ENCODE measurements at places on chromosomes 1 and 21.

- no peak for DNase-seq
These were observed 167.2 kb upstream of the KLHDC7A start for GRCh38 chr1:18313523-18313922.

DNA sequence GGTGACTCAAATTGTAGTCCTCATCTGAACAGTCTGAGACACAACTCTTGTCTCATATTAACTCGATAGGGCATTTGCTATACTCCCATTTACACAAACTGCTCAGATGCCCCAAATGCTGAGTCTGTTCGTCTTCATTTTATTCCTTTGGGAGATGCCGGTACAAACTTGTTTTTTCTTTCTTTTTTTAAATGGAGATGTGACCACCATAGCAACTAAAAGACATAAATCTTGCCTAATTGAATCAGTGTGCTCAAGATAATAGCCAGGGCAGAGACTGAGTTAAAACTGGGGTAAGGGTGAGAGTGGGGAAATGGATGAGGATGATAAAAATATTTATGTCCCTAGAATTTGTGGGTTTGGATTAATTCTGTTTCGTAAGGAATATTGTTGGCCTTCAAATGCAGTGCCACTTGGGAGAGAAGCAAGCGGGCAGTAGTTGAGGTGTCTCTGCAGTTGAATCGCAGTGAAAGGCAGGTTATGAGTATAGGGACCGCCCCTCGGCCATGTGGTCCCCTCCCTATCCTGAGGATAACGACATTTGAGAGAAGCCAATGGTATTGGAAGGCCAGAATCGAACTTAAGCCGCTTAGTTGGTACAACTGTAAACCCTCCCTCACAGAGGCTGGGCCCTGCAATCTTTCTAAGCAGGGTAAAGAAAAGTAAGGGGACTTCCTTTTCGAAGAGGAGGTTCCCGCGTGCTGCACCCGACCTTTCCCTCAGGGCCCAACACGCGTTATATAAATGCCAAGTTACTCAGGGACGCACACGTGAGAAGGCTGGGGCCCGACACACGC, 859 bp upstream of the LRRC8B start:
- DNase-seq = peak; percentile 46

GRCh38 chr1:1943834-1944570, 24.9 kb upstream of the TMEM52 start:
- no peak for DNase-seq

DNA sequence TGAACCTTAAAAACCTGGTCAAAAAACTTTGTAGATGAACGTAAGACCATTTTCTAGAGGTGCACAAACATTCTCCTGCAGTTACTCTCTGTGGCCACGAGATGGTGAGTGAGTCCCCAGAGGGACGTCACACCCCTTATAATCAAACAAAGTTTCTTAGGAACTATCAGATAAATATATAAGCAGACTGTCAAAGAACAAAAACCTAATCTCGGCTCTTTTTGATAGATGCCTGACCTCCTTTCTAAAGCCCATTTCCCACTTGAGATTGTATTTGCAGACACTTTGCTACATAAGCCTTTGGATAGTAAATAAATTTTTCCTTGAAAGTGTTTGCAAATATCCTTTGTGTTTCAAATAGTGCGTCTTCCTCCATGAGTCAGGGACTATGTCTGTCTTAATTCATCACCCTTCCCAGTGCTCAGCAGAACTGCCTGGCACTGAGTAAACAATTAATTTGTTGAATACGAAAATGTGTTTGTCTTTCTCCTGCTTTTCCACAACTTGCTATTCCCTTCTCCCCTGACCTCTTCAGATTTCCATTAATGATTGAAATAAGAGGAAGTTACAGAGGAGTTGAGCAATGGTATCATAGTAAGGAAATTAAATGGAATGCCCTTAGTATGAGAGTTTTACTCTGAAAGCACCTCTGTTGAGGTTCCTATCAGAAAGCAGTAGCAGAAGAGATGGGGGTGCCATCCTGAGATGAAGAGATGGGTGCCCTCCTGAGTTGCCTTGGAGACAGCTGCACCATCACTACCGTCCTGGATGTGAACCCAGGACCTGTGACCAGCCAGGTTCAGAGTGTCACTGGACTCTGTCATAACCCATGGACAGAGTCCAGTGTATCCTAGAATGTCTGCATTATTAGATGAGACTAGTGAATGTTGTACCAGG, 57.8 kb upstream of the RAVER2 start:
- DNase-seq = peak; percentile 39

DNA sequence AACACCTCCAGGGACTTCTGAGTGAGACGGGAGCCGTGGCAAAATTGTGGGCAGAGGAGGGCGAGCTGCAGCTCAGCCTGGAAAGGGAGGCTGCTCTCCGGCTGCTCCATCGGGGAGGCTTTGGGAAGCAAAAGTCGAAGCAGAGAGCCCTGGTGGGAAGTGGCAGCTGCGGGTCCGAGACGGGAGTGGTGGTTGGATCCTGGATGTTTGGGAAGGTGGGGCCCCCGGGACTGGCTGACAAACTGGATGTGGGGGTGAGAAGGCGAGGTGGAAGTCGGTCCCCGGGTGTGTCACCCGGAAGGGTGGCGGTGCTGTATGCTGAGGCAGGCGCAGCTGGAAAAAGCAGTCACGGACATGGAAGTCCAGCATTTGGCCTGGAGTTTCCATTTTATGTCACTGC, 52.1 kb downstream of the KCNAB2 start:
- DNase-seq = no peak

All from fibroblast of gingiva (primary cell).